ENCODE measurements at places on chromosomes 11 and 22.

GRCh38 chr11:18768472-18768901 is 23.1 kb downstream of the PTPN5 start:
- DNase-seq = no peak

DNA sequence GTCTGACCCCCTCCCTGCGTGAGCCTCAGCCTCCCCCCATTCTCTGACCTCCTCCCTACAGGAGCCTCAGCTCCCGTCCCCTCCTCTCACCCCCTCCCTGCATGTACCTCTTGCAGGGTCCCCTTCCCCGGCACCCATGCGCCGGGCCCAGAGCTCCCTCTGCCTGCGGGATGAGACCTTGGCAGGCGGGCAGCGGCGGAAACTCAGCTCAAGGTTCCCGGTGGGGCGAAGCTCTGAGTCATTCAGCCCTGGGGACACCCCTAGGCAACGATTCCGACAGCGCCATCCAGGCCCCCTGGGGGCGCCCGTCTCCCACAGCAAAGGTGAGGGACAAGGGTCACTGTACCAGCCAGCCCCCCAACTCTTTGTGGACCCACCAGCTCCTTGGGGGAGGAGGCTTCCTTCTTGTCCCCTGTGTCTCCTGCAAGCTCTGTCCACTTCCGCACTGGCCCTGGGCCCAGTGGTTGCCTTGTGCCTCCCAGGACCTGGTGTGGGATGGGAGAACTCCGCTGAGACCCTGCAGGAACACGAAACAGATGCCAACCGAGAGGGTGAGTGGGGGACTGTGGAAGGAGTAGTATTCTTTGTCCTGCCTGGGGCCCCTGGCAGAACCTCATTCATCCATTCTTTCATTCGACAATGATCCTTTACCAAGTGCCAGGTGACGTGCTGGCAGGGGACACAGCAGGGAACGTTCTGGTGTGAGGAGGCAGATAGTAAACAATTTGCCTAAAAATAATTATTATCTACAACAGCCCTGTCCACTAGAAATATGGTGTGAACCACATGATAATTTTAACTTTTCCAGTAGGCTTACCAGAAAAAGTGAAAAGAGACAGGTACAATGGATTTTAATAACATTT is 3.7 kb upstream of the RPS6KA4 start:
- DNase-seq = peak; percentile 81

DNA sequence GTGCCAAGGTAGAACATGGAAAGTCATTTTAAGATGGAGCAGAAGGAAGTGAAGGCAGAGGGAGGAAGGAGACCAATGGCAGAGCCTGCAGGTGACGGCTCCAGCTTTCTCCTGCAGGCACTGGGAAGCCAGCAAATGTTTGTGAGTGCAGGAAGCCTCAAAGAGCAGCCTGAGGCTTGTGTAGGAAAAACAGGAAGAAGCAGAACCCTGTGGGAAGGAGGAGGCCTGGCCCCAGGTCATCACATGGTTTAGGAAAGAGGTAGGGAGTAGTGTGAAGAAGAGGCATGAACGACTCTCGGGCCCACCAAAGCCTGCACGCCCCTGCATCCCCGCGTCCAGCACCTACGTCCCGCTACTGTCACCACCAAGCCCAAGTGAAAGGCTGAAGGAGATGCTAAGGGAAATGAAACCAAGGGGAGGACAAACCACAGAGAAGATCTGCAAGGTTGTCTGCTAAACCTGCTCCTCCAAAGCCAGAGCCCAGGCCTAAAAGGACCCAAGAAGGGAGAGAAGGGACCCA is 151.5 kb downstream of the CHST1 start:
- no peak for DNase-seq

DNA sequence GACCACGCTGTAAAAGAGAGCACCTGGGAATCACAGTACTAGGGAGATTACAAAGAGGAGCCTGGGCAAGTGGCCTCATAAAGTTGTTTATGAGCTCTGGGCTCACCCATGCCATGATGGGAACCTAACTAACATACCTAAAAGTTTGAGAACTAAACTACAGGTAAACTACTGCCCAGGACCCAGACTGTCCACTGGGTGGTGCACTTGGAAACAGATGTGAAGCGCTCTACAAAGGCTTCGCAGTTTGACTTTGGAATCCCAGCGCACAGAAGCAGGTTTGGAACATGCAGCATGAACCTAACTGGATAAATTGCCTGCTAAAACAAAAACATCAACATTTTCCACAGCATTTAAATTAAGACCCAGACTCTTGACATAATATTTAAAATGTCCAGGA is 418.6 kb downstream of the FAM181B start:
- peak; percentile 27 for DNase-seq

Measured in H4 (cell line).